ENCODE measurements at places on chromosomes 7 and 10. TPM values are rescaled to one million over a fixed set of nuclear protein-coding genes. Genes with fewer than 3 reads are reported as not detected.

DNA sequence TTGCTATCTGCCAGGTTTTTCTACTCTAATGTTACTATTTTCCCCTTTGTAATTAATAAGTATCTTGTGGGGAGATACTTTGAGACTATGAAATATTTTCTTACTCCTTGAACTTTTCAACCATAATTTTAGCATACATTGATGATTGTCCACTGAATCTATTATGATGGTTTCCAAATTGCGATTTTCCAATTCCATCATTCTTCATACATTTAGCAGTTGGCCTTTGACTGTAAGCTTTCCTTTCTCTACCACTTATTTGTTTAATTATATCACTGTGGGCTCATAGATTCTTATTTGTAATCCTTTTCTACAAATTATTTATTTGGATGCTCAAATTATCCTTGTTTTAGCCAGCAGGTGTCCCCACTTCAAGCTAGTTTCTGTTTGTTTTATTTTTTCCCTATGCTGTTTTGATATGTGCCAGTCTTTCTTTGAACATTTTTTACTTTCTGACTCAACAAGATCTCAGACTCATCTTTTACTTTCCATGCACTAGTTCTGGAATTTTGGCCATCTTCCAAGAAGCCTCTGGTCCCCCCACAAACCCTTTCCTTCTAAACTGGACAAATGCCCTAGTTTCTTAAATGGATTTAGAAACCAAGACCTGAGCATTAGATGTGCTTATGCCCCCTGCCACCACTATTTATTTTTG lies 11.4 kb upstream of the MRPS16 start:
- no peak for DNase-seq

Gene TSPAN33
- polyA plus RNA-seq: 5.9 TPM

Gene ZC3HAV1
- 4.3 TPM for polyA plus RNA-seq

Gene LIPN
- polyA plus RNA-seq: not detected

Gene SBDS
- 107 TPM for polyA plus RNA-seq

DNA sequence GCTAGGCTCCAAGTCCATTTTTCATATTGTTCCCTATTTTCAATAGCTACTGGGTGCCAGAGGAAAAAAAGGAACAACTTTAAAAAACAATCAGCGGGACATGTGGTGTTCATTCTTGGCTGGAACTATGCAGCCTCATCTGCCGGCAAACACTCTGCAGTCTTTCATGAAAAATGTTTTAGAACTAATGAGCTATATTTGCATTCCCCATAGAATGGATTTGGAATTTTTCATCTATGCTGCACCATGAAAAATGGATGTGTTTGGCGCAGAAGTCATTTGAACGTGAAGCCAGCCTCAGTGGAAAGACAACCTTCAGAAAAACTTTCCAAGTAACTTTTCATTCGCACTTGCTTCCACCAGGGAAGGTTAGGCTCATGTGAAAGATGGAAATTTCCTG lies 270.5 kb downstream of the SKAP2 start:
- DNase-seq: no peak

DNA sequence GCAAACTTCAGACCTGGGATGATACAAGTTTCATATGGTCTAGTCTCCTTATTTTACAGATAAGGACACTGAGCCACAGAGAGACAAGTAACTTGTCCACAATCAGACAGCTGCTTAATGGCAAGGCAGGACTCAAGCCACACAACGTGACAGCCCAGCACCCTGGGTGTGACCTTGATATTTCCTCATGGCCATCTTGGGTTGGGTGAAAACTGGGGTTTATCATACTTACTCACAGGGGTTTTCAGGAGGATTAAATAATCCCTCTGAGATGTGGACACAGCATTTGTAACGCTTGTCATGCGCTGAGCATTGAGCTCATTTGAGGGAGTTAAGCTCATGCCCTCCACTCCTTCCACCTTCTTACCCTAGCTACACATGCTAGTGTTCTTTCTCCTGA lies 58.0 kb downstream of the ABLIM1 start:
- DNase-seq: no peak

DNA sequence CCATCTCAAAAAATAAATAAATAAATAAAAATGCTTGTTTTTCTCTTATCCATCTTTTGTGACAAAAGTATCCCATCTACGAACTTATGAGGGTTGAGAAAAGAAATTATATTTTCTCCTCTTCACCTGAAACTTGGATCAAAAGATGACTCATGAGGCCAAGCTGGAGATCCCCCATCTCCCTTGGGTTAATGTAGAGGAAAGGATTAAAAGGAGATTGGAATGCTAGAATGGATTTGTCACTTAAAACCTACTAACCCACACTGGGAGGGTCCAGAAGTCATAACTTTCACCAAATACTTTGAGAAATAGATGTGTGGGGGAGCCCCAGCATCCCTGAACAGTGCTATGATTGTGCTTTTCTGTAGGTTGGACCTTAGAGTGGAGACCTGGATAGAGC lies 46.3 kb upstream of the PIK3CG start:
- DNase-seq: no peak

DNA sequence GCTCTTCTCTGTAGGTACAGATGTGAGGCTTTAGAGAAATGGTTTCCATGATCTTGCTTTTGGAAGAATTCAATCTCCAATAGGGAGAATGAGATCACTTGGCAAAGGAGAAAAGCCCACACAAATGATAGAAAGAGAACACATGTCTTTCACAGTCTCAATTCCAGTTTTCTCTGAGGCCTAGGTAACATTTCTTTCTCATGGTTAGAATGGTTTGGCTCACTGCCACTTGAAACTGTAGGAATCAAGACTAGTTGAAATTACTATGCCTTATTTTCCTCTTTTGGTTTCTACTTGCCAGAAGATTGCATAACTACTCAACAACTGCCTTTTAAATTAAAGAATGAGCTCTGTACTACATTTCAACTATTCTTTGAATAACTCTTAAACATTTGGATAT lies 276.5 kb upstream of the TEX47 start:
- DNase-seq: no peak

GRCh38 chr10:132603851-132604533 lies 66.4 kb downstream of the INPP5A start:
- no peak for DNase-seq

DNA sequence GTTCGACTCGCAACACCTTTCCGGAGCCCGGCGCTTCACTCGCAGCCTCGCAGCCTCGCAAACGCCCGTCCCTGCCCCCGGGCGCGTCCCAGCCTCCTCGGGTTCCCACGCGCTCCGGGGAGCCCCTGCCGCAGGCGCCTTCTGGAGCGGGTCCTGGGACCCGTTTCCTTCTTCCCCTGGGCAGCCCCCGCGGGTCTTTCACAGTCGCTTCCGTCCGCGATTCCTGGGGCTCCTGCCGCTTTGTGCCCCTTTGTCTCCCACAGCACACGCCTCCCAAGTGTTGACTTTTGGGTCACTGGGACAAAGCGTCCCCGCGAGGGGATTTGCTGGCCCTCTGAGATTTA lies 140.7 kb downstream of the DYNC2I1 start:
- no peak for DNase-seq

Gene SLC18A3
- not detected for polyA plus RNA-seq

Gene SLC26A5
- not detected for polyA plus RNA-seq

- DNase-seq: peak; percentile 58
Measured at GRCh38 chr7:151873402-151873965, 3.4 kb downstream of the PRKAG2 start.

Gene LIPJ
- 0.01 TPM for polyA plus RNA-seq

Gene LRRC61
- 6.4 TPM for polyA plus RNA-seq

GRCh38 chr10:17802976-17803375 lies 6.2 kb upstream of the MRC1 start:
- no peak for DNase-seq

Gene PRKG1
- 10.8 TPM for polyA plus RNA-seq

Gene TMEM140
- 28.3 TPM for polyA plus RNA-seq

Gene PRLHR
- not detected for polyA plus RNA-seq

Gene AASS
- 14.9 TPM for polyA plus RNA-seq

GRCh38 chr10:98262571-98262970 lies 5.4 kb downstream of the LOXL4 start:
- peak; percentile 60 for DNase-seq

- DNase-seq: no peak
Measured at GRCh38 chr7:71386152-71386785, 254.3 kb downstream of the GALNT17 start.

GRCh38 chr7:78955329-78955728 lies 498.1 kb downstream of the MAGI2 start:
- DNase-seq: no peak

Gene SPDYE2B
- polyA plus RNA-seq: not detected

GRCh38 chr7:130298544-130299326 lies 5.8 kb downstream of the CPA4 start:
- DNase-seq: no peak

DNA sequence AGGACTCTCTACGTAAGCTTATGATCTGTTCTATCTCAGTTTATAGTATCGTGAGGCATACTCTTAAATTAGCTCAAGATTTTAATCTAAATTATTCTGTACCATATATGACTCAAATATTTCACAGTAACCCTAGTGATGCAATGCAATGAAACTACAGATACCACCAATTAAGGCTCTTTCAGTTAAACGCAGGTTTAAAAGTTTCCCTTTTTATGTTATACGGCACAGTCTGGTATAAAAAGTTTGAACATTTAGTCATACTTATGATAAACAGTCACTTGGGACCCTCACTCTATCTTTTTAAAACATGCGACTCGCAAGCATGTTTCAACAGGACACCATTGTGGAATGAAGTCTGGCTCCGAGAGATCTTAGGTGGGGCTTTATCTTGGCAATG lies 107.2 kb downstream of the CDK6 start:
- no peak for DNase-seq

Gene AKR1C2
- polyA plus RNA-seq: 13.4 TPM
